H9 (cell line): ENCODE measurements at places on chromosomes 1 and 21. TPM values are rescaled to one million over a fixed set of nuclear protein-coding genes. Genes with fewer than 3 reads are reported as not detected.

The RHEX gene
- total RNA-seq = not detected in 2 replicates

The RPTN gene
- total RNA-seq = not detected in 2 replicates

The GPR52 gene
- 0.28 and 0.33 TPM in 2 replicates for total RNA-seq

The MMP23B gene
- total RNA-seq = 12.5 and 13.7 TPM in 2 replicates

The ANGPTL1 gene
- total RNA-seq = not detected in 2 replicates

The AMIGO1 gene
- total RNA-seq = 3.6 and 4.1 TPM in 2 replicates

DNA sequence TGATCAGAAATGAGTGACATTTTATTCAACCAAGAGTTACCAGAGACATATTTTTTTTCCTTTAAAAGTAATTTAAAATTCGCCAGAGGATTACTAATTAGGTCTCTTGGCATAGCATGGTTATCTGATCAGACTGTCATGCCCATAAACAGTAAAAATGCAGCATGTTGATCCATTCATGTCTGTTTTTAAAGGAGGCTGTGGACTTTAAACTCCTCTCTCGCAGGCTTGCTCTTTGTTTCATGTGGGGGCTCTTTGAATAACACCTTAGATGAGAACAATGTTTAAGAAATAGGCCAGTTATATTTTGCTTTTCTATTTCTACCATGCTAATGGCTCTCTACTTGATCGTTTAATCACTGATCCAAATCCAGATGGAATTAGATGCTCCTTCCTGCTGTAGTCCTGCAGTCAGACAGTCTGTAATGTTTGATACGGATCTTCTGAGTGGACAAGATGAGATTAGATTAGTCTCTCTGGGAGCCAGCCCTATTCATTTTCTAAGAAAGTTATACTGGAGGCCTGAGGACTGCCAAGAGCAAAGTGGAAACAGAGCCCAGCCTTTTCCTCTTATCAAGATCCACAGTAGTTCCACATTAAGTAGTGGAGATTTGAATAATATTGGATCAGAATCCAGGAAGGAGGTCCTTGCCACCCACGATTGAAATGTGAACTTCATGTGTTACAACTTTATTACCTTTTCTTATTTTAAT lies 197.4 kb downstream of the HS2ST1 start:
- DNase-seq = no peak

GRCh38 chr1:207959141-207959825 lies 48.4 kb upstream of the CD34 start:
- DNase-seq = peak; percentile 39

GRCh38 chr1:26697431-26697977 lies 1.7 kb downstream of the ARID1A start:
- no peak for DNase-seq

DNA sequence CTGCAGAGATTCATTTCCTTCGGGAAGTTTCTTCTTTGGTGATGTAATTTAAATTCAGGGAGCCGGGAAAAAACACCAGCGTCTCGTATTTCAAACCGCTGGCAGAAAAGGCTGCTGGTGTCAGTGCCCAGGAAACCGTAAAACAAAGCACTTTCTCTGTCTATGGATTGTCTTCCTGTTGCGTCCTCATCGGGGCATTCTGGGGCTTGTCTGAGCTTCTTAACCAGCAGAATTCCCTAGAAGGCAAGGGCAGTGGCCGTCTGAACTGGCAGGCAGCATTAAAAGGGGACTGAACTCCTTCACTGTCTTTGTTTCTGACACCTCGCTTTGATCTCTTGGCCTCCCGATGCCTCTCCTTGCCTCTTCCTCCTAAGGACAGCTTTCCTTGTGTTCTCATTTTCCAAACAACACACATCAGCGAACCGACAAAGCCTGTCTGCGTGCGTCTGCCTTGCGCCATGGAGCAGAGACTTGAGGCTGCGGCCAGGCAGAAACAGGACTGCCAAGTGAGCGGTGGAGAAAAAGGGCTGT lies 391.6 kb upstream of the VAMP3 start:
- peak; percentile 75 for DNase-seq

GRCh38 chr1:110237386-110238152 lies 27.5 kb downstream of the KCNC4 start:
- DNase-seq = no peak

DNA sequence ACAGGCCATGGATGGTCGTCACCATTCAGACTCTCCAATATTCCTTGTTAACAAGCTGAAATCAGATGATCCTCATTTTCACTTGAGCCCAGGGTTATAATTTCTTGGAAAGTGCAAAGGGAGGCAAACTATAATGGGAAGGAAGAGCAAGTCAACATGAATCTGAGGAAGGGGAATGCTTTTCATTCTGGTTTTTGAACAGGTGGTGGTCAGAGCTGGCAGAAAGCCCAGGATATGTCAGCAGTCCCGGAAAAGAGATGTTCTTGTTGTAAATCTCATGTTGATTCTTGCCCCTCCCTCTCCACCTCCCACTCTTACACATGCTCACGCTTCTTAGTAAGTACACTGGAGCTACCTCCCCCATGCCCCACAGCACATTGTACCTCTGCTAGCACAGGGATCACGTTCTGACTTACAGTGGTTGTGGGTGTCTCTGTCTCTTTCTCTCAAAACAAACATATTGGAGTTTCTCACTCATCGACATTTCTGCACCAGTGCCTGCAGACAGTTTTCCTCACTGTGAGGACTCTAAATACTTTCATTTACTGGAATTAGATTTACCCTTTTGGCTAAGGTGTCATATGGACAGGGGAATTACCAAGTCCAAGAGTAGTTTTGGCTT lies 77.6 kb downstream of the XCL2 start:
- no peak for DNase-seq

- DNase-seq = no peak
These were observed 29.9 kb upstream of the HJV start for GRCh38 chr1:146051452-146051851.

DNA sequence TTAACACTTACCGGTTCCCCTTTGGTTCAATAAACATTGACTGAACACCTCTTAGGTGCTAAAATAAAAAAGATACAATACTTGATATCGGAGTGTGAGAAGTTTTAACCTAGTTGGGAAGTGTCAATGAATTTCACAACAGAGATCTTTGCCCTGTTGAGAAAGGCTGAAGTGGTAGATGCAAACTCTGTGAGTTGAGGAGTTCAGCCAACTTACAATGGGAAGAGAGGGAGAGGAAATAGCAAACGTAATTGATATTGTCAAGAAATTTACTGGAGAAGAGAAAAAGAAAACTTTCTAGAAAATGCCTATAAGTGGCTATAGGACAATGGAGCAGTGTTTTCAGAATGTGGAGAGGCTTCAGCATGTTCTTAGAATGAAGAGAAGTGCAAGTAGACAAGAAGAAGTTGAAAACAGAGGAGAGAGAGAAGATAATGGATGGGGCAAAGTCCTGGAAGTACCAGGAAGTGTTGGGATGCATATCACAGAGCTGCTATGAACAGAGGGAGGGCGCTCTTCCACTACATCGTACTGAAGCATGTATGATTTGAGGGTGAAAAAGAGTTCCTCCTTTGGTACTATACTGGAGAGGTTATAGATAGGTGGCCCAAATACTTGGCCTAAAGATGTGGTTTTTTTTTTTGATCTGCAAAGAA lies 48.9 kb downstream of the MEF2D start:
- no peak for DNase-seq

GRCh38 chr21:42296501-42296900 lies 18.7 kb downstream of the TFF3 start:
- no peak for DNase-seq

DNA sequence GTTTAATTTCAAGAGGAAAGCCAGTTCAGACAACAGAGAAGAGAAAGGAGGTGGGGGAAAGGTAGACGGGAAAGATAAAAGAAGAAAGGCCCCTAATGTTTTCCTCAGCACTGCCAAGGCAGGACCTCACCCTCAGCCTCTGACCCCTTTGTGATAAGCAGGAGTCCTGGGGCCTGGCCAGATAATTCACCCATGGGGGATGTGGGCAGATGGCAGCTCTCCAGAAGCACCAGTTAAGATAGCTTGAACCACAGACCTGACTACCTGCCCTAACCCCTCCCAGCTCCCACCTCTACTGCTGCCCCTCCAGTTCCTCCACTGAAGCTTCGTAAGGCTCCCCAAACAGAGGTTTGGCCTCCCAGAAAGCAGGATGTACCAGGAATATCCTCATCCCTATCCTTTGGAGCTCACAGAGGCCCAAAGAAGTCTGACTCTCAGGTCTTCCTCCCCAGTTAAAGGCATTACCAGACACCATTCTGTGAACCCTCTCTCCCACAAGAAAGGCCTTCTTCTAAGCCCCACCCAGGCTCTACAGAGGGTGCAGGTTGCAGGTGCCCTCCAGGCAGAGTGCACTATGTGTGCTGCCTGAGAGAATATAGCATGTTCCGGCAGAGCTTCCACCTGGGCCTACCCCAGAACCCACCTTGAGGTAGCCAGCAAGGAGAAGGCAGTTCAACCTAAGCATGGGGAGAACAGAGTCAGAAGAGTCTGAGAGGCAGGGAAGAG lies 9.2 kb upstream of the SNAPIN start:
- no peak for DNase-seq

GRCh38 chr1:67833602-67833940 lies 304 bp upstream of the GNG12 start:
- DNase-seq = no peak

- DNase-seq = no peak
These were observed 243.2 kb upstream of the FAM78B start for GRCh38 chr1:166410083-166410385.

DNA sequence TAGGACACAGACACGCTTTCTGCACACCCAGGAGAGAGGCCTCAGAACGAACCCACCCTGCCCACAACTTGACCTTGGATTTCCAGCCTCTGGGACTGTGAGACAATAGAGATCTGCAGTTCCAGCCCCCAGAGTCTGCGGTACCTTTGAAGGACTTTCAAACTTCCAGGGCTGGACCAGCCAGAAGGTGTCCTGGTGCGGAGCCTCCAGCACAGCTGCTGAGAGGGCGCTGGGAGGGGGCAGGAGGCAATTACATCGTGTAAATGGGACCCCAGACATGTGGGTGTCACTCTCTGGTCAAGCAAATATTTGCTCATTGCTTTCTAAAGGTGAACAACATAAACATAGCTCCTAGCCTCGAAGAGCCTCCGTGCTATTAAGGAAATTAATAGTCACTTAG lies 58.7 kb upstream of the ACTRT2 start:
- no peak for DNase-seq

- DNase-seq = no peak
These were observed 21.3 kb downstream of the ZCCHC17 start for GRCh38 chr1:31318146-31318545.
